Hippocampal formation (tissue), 2 donors: ENCODE measurements at places on chromosomes 6 and 20.

GRCh38 chr6:12333128-12333527, 43.0 kb downstream of the EDN1 start:
- no peak for DNase-seq

- DNase-seq, result no peak
Measured at GRCh38 chr6:7939864-7940228, 29.3 kb upstream of the TXNDC5 start.

DNA sequence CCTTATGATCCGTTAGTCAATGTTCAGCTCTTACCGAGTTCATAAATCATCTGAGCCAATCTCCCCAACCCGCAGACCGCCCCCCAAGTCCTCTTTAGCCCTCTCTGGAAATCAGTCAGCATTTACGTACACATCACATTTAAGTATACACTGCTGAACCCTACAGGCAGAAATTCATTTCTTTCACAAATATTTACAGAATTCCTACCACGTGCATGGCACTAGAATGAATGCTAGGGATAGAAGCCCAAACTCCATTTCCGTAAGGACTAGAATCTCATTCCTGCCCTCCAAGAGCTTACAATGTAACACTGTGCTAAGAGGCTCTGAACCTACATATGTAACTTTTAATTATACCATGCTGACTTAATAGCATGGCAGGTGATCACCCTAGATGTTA, 1.8 kb downstream of the OSER1 start:
- DNase-seq, result no peak

- DNase-seq, result no peak
Measured at GRCh38 chr6:23879816-23880215, 246.2 kb upstream of the NRSN1 start.

DNA sequence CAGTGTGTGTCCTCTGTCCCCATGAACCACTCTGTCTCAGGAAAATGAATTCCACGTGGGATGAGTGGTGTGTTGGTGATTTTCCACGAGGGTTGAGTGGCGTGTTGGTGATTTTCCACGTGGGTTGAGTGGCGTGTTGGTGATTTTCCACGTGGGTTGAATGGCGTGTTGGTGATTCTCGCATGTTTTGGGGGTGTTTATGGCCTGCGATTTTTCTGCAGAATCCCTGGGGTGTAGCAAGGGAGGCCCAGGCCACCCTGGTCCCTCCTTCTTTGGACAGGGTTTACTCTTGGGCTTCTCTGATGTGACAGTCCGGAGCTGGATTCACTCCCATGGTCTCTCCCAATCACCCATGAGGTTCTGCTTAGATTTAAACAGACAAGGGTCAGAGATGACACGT, 90.6 kb upstream of the FRMD1 start:
- DNase-seq, result no peak

- DNase-seq, result no peak
Measured at GRCh38 chr6:151627689-151628444, 134.1 kb downstream of the CCDC170 start.

DNA sequence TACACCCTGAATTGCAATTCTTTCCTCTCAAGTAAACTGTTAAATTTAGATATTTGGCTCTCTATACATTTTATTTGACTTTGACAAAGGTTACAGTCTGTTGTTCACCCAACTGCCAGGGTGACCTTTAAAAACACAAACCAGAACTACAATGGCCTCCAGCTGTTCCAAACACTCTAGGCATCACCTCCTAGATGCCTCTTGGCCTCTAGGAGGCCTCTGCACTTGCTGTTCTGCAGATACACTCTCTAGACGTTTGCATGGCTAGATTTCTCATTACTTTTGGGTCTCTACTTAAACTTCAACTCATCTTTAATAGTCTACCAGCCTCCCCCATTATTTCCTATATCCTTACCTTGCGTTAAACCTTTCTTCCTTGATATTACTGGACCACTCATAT, 102.8 kb upstream of the BEND3 start:
- DNase-seq, result no peak

DNA sequence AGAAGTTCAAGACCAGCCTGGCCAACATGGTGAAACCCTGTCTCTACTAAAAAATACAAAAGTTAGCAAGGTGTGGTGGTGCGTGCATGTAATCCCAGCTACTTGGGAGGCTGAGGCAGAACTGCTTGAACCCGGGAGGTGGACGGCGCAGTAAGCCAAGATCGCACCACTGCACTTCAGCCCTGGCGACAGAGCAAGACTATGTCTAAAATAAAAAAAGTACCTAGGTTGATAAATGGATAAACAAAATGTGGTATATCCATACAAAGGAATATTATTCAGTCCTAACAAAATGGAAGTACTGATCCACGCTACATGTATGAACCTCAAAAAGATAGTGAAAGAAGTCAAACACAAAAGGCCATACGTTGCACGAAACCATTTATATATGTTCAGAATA, 1.2 kb upstream of the RPF2 start:
- no peak for DNase-seq

- no peak for DNase-seq
Measured at GRCh38 chr6:7674291-7674690, 51.6 kb upstream of the BMP6 start.

DNA sequence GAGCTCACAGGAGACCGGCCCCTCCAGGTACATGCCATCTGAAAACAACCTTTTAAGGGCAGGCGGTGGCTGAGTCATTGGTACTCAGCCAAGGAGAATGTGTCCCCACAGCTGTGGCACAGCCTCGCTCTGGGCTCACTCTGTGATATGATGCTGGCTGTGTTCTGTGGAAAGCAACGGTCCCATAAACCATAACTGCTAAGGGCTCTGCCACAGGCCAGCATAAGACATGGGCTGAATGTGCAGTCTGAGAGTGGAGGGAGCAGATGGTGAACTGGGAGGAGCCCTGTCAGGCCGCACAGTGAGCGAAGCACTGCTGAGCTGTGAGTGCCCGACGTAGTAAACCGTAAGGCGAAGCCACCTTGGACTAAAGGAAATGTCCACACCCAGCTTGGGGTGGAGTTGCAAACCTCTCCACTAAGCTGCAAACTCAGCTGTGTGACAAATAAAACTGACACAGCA, 375.8 kb downstream of the THBS2 start:
- DNase-seq, result no peak
